ENCODE measurements at places on chromosomes 12 and 14. TPM values are rescaled to one million over a fixed set of nuclear protein-coding genes. Genes with fewer than 3 reads are reported as not detected.

Gene KLRC2
- total RNA-seq: 0.88 TPM

Gene DEGS2
- 0.29 TPM for total RNA-seq

Gene KIF26A
- not detected for total RNA-seq

Gene L3HYPDH
- 44.5 TPM for total RNA-seq

Gene PLD4
- not detected for total RNA-seq

Gene DBX2
- total RNA-seq: not detected

Gene TRHDE
- 0.59 TPM for total RNA-seq

Gene FOXJ2
- 11.2 TPM for total RNA-seq

Gene LGR5
- total RNA-seq: not detected

Gene KERA
- total RNA-seq: not detected

DNA sequence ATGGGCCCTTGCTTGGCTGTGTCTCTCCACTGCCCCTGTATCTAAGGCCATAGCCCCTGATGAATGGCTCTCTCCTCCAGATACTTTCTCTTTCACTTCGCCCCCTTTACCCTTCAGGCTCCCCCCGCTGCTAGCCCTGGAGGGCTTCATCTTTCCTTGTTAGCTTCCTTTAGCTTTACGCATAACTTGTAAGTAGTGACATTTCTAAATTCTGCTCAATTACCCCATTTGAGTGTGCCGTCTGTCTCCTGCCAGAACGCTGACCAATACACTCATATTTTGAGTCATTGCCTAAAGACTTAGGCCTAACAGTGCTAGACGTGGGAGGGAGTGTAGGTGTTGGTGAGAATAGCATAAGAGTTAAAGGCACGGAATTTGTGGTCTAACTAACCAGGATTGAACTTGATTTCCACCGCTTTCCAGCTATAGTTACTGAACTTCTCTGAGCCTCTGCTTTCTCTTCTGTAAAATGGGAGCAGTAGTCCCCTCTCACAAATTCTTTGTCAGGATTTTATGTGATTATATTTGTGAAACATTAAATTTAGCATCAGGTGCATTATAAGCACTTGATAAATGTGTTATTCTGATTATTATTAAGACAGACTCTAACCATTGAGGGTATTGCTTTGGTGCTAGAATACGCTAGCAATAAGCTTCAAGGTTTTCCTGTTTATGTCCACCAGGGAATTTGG lies 129.3 kb downstream of the ZFP36L1 start:
- peak; percentile 83 for DNase-seq

DNA sequence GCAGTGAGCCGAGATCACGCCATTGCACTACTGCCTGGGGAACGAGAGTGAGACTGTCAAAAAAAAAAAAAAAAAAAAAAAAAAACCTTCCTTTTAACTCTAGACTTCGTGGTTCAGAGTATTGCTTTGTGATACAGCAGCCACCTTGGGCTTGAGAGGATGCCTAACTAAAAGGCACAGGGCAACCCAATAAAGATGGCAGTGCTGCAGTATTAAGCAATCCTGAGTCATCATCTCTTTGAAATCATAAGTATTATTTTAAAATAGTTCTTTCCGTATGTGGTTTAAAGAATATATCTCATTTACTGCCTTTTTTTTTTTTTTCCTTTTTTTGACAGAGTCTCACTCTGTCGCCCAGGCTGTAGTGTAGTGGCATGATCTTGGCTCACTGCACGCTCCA lies 116.1 kb downstream of the PLEKHA5 start:
- DNase-seq: no peak

DNA sequence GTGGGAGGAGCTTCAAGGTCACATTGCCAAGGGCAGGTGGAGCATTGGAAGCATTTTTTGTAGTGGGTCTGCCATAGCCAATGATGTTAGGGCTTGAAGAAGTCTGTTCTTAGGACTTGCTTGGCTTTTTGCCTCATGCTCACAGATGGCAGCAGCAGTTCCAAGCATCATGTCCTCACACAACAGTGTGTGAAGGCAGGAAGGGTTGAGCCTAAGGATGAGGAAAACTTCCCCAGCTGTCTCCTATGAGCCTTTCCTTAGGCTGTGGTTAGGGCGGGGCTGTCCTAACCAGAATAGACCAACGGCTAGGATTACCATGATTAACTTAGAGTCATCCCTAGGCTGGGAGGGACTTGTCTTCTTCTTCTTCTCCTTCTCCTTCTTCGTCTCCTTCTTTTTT lies 76.2 kb upstream of the KCNA1 start:
- no peak for DNase-seq

DNA sequence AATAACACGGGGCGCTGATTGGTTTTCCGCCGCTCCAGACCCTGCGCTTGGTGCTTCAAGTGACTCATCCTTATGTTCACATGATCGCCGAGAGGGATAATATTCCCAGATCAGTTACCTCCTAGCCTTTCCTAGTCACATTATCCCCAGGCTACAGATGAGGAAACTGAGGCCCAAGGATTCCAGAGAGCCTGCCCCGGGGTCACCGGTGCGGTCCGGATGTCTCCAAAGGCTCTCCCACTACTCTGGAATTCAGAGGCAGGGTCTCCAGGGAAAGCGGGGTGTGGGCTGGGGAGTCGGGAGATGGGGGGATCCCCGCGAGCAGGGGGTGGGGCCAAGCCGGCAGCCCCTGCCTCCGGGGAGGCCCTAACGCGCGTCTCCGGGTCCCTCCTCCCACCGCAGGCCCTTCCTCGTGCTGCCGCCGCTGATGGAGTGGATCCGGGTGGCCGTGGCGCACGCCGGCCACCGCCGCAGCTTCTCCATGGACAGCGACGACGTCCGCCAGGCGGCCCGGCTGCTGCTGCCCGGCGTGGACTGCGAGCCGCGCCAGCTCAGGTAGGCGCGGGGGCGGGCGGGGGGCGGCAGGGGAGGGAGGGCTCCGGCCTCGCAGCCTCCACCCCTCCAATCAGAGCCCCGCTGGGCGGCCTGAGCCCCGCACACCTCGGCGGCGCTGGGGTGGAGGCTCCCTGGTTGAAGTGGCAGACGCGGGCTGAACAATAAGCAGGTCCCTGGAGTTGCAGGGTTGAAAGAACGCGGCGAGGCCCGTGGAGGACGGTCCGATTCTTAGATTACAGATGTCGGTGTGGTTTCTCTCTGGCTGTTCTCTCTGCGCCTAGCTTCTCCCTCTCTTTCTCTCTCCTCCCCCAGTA lies 104.6 kb upstream of the PWP1 start:
- no peak for DNase-seq

- peak; percentile 87 for DNase-seq
Measured at GRCh38 chr12:121748218-121748570, 35.6 kb downstream of the TMEM120B start.

- DNase-seq: no peak
Measured at GRCh38 chr14:55427439-55427838, 13.0 kb downstream of the TBPL2 start.

DNA sequence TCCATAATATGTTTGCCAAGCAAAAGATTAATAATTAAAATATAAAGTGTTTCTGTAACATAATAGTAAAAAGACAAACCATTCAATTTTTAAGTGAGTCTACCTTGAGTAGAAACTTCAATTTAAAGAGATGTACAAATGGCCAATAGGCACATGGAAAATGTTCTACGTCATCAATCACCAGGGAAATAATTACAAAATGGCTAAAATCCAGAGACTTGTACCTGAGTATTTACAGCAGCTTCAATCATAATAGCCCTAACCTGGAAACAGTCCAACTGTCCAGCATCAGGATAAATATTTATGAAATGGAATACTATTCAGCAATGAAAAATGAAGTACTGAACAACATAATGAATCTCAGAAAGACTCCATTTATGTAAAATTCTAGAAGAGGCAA lies 95.5 kb upstream of the FAR2 start:
- no peak for DNase-seq

GRCh38 chr12:22480016-22480415 lies 64.3 kb downstream of the C2CD5 start:
- DNase-seq: no peak

- DNase-seq: no peak
Measured at GRCh38 chr12:94287245-94287628, 138.9 kb downstream of the PLXNC1 start.

GRCh38 chr12:13764748-13765147 lies 216.7 kb downstream of the GRIN2B start:
- DNase-seq: no peak

- no peak for DNase-seq
Measured at GRCh38 chr14:34075826-34076225, 125.0 kb upstream of the EGLN3 start.

DNA sequence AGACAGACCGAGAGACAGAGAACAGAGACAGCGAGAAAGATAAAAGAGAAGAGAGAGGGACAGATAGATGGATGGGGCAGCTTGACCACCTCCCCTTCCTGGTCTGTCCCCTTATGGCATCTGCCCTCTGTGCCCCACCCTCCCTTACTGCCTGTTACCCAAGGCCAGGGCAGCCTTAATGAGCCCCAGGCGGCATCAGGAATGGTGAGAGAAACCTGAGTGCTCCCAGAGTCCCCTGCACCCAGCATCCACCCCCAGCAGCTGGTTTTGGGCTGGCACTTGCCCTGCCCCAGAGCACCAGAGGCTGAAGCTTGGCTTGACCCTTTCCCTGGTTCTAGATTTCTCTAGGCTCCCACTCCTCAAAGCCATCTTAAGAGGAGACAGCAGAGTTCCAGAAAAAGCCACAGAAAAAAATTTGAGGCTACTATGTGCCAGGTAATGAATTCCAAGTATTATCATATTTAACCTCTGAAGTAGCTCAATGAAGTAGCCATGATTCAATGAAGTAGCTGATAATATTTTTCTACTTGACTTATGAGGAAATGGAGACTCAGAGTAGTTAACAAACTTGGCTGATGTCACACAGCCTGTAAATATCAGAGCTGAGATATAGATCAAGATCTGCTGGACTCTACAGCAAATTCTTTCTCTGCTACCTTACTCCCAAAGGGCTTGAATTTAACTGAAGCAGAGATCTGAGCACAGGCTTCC lies 2.0 kb upstream of the ZNF385A start:
- DNase-seq: peak; percentile 41

DNA sequence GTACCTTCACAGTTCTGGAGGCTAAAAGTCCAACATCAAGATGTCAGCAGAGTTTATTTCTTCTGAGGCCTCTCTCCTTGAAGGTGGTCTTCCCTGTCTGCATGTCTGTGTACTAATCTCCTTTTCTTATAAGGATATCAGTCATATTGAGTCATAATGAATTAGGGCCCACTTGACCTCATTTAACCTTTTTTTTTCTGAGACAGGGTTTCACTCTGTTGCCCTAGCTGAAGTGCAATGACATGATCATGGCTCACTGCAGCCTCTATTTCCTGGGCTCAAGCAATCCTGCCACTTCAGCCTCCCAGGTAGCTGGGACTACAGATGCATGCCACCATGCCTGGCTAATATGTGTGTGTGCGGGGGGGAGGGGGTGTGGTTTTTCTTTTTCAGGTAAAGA lies 41.7 kb downstream of the PPM1H start:
- DNase-seq: no peak

- no peak for DNase-seq
Measured at GRCh38 chr14:72513346-72513745, 380.6 kb downstream of the DPF3 start.

DNA sequence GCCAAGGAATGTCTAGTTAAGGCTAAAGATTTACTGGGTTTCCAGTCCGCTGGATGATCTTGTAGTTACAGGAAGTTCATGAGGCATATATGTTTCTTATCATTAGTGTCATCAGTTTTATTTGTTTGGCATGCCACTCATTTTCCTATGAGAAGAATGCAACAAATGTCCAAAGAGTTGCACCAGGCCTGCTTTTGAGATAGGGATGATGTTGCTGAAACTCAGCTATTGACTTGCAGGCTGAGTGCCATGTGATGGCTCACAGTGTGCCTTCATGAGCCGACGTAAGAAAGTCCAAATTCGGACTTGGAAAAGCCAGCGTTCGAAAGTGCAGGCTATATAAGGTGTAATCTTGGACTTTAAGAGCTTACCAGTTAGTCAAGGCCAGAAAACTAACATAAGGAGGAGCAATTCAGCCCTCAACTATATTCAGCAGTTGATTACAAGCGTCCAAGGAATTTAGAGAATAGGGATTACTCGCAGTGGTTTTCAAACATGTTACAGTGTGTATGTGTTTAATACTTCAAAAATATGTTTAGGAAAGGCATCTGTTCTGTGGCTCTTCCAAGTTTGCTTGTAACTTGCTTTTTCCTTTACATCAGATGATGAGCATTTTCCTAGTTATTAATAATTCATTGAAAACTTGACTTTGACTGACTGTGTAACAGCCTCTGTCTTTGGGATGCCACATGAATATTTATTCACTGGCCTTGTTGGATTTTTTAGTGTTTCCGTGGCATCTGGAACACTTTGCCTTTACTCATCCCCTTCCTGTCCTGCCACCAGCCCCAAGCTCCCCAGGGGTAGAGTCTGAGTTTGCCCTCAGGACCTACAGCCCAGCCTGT lies 101.3 kb downstream of the LGMN start:
- DNase-seq: peak; percentile 94

GRCh38 chr14:104855532-104856090 lies 9.5 kb upstream of the CEP170B start:
- DNase-seq: no peak

GRCh38 chr12:85273381-85274314 lies 6.4 kb upstream of the ALX1 start:
- peak; percentile 61 for DNase-seq

DNA sequence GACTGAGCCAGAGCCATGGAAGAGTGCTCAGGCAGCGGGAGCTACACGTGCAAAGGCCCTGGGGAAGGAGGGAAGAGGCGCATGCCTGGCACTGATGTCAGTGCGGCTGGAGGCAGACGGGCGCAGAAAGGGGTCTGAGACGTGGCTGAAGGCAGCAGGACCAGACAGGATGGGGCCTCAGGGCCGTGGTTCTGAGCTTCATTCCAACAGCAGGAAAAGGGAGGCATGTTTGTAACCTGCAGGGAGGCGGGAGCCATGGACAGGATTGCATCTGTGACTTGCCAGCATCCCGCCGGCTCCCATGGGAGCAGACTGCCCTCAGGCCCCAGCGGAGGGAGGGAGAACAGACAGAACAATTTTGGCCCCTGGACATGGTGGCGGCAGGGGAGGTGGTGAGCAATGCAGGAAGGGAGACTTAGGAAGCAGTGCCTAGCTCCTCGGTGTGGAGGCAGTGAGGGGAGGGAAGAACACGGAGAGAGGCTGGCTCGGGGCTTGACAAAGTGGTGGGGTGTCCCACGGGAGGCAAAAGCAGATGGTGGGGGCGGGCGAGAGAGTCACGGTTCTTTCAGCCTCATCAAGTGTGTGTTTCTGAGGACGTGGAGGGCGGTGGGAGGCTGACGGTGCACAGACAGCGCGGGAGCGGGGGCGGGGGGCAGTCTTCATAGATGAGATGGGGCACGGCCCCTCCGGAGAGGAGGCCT lies 33.3 kb upstream of the INF2 start:
- DNase-seq: peak; percentile 87

GRCh38 chr14:31788340-31788739 lies 227.1 kb downstream of the NUBPL start:
- DNase-seq: no peak

GRCh38 chr14:78767436-78767835 lies 597.3 kb downstream of the NRXN3 start:
- no peak for DNase-seq
